AG09309 (cell line): ENCODE measurements at places on chromosomes 6 and 20.
A peak's percentile ranks its signal among the peaks of the same experiment; 100 is the strongest.

DNA sequence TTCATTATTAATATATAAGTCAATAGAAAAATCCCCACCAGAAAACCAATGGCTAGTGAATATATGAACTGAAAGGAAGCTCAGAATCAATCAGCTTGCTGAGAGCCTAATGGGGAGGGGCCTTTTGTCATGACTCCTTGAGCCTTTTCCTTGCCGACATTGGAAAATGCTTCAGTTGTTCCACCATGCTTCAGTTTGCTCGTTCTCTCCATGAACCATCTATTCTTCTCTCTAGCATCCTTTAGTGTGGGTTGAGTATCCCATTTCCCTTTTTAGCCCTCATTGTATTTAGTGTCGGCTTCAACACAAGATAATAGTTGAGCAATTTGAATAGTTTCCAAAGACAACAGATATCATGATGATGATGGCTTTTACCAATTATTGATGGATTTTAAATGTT, 139.9 kb downstream of the ADGRG6 start:
- no peak for DNase-seq

GRCh38 chr6:8905757-8906156, 470.4 kb upstream of the SLC35B3 start:
- DNase-seq: no peak

- no peak for DNase-seq
Observed at GRCh38 chr6:1170794-1171193, 141.1 kb upstream of the FOXQ1 start.

DNA sequence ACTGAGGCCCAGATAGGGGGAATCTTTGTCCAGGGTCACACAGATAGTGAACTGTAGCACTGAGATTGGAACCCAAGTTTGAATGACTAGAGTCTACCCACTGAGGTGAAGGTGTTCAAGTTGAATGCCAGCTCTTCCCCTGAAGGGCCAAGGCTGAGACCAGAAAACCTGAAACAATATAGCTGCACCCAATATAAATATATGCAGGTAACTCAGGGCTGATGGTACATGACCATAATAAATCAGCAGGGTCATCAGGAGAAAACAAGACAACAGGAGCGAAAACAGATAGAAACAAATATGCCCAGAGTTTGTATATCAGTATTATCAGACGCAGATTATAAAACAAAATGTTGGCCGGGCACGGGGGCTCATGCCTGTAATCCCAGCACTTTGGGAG, 4.0 kb upstream of the RBCK1 start:
- no peak for DNase-seq

DNA sequence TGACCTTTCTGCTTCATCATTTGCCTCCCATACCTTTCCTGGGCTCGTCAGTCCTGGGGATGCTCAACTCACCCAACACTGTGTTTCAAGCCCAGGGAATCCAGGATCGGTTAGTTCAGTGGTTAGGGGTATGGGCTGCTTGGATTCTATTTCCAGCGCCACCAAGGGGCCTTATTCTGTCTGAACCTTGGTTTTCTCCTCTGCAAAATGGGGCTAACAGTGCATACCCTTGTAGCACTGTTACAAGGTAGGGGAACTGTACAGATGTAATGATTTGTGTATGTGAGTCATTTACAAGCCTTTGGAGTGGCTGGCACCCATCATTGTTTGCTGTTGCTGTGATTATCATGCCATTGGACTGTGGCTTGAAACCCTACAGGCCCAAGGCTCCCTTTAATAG, 14.5 kb upstream of the CSNK2A1 start:
- DNase-seq: no peak

- no peak for DNase-seq
Observed at GRCh38 chr20:358891-359555, 12.1 kb downstream of the NRSN2 start.

GRCh38 chr6:109662192-109662591, 28.8 kb downstream of the AK9 start:
- DNase-seq: no peak

DNA sequence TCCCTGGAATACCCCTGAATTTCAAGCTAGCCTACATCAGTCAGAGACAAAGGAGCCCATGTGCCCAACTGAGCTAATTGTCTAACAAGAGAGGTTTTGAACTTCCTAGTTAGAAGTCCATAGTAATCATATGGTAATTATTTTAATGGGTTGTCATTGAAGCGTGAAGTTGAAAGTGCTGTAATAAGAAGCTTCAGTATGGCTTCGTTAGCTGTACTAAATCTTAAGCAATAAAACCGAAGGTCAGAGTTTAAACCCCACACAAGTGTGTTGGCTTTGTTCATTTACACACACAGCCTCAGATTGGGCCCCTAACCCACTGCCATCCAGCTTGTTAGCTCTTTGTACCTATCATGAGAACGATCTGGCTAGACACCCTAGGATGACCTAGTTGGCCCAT, 195.6 kb upstream of the RIN2 start:
- no peak for DNase-seq

GRCh38 chr6:150752409-150752808, 113.1 kb upstream of the MTHFD1L start:
- no peak for DNase-seq

GRCh38 chr6:73045609-73046008, 179.7 kb downstream of the KHDC1L start:
- DNase-seq: no peak

GRCh38 chr6:84026721-84027164, 6.8 kb upstream of the MRAP2 start:
- DNase-seq: no peak

DNA sequence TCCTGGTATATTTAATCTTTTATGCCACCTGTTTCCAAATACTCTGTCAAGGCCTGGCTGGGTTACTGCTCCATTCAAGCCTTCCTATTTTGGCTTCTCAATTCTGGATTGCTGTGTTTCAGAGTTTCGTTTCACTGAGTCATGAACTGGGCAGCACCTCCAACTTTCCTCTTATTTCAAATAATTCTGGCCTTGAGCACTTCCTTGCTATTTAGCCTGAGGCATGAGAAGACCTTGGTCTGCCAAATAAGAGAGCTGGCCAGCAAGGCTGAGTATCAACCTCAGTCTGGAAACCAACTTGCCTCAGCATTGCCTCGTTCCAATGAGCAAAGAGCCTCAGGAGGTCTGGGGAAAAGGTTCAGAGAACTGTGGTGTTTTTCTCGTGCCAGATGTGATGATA, 66.6 kb downstream of the TNFAIP3 start:
- peak; percentile 97 for DNase-seq

DNA sequence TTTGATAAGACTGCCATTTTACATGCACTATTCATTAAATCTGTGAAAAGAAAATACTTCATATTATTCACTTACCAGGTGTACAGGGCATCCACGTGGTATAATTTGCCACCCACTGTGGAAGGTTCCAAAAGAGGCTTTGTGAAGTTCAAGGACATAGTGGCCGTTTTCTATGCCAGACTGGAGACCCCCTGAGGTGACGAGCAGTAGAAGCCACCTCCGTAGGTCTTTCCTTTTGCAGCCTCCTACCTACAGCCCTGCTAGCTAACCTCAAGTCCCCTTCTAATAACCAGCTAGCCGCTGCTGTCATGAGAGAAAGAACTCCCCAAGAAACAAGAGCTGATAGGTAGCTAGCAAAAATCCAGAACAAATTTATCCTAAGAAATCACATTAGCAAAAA, 110.5 kb downstream of the ARHGAP18 start:
- DNase-seq: no peak

GRCh38 chr20:14220986-14221385, 116.4 kb downstream of the FLRT3 start:
- no peak for DNase-seq

GRCh38 chr6:149888659-149889058, 9.3 kb downstream of the RAET1E start:
- DNase-seq: no peak

DNA sequence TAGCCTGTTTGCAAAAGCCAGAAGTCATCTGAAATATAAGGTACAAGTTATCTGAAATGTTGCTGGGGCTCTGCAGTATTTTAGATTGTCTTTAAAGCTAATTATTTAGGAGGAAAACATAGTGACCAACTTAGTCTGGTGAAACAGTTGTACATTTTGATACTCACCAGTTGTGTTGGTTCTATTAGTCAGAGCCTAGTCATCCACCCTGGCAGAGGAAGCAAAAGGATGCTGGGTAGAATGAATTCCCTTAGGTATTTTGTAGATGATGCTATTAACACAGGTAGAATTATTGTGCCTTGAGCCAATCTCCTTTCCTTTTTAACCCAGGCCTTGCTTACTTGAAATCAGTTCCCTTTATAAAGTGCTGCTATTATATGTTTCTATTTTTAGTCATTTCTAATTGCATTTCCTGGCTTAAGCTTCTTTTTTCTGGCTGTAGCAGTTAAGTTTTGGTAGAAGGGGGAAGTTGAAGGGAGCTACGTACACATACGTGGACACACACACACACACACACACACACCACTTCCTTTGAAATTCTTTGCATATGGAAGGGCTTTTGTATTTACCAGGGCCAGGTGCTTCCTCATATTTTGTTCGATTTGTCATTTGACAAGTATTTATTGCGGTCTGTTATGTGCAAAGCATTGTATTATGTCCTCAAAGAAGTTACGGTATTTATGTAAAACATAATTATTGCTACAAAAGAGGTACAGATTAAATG, 82.4 kb downstream of the RTN4IP1 start:
- DNase-seq: peak; percentile 28

GRCh38 chr6:87558446-87558845, 31.3 kb downstream of the RARS2 start:
- no peak for DNase-seq

DNA sequence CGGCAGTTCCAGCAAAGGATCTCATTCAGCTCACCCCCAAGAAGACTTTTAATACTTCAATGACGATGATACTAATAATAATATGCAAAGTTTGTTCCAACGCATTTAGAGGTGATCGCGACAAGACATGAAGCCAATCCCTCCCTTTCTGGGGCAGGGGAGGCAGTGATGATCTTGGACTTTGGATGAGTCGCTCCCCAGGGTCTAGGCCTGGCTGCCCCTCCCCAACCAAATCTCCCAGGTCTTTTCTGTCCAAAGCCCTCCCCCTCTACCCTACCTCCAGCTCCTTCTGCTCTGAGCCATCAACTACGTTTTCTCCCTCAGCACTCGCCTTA, 33.9 kb downstream of the HLA-A start:
- DNase-seq: no peak

DNA sequence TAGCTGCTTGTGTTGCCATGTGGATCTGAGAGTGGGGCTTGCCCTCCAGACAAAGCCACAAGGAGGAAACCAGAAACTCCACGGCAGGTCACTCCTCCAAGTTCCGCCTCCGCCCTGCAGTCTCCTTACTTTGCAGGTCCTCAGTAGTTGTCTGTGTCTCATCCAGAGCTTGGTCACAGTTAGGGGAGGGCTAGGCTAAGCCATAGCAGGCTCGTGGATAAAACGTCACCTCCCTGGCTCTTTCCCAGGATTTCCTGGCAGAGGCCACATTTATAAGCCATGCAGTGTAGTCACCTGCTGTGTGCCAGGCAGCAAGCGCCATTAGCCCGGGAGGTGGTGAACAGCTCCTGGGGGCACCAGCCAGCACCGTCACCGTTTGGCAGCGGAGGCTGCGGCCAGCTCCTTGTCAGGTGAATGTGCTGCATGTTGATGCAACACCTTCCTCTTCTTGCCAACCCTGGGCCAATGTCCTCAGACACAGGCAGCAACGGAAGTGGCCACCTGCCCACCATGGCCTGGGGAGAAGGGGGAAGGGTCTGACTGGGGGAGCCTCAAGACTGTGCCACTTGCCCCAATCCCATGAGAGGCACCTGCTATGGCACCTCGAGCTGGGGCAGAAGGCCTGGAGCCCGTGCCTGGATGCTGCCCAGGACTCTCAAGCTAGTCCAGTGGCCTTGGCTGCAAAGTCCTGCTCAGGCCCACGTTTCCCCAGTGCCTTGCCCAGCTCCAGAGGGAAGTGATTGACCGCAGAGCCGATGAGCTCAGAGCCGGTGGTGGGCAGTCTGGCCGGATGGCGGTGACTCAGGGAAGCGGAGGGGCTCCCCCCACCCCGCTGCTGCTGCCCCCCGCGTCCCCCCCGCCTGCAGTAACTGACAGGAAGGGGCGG, 39.0 kb upstream of the SLCO4A1 start:
- no peak for DNase-seq

DNA sequence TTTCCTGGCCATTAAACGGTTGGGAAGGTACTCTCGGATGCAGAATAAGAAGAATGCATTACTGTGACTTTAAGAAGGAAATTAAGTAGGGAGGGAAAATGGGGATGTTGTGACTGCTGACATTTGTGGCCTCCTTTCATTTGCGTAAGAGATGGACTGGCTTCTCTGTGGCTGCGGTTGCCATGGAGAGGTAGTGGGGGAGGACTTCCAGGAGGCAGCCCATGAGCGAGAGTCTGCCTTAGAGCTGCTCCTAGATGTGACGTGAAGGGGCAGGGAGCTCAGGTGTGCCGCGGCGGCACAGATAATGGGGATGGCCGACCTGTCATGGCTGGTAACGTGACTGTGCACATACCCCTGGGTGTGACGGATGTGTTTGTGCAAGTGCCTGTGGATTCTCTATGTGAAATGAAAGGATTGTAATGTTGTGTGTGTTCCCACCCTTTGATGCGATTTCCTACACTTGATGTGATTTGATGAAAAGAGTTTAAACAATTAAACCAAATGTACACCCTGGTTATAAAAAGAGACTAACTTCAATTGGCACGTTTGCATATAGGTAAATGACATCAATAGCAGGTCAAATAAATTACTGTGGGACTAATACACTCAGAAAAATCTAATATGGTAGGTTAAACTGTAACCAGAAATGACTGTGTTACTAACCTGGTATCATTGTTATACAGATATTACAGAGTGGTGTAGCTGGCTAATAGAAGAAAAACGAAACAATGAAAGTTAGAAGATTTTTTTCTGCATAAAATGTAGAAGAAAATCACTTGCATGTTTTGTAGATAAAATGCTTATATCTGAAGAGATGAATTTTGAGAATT, 48.9 kb downstream of the HIVEP1 start:
- DNase-seq: no peak

- no peak for DNase-seq
Observed at GRCh38 chr20:54276577-54277169, 68.8 kb downstream of the PFDN4 start.

DNA sequence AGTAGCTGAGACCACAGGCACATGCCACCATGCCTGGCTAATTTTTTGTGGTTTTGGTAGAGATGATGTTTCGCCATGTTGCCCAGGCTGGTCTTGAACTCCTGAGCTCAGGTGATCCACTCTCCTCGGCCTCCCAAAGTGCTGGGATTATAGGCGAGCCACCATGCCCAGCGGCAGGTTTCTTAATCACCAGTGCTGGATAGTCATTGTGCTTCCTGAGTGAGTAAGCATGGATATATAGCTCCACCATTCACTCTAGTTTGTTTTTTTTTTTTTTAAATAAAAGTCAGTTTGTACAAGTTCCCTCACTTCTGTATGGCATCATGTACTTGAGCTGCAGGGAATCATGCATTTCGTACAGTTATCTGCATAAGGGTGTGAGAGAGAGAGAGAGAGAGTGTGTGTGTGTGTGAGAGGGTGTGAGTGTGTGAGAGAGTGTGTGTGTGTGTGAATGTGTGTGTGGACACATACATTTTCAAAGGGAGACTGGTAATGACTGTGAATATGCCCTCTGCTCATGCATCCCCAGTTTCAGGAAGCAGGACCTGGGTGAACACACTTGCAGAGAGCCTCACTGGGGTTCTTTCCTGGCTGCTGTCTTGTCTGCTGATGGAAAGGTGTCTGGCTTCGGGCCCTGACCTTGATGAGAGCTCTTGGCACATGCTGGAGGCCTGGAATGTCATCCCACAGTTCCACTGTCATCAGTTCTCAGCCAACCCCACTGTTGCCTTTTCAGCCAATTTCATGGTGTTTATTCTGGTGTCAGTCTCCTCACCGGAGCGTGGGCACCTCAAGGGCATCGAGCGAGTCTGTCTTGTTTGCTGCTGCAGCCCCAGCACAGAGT, 65.0 kb upstream of the XRN2 start:
- DNase-seq: no peak
